Left hindlimb (tissue), 1 donor: ENCODE measurements at places on chromosomes 12 and 14.

DNA sequence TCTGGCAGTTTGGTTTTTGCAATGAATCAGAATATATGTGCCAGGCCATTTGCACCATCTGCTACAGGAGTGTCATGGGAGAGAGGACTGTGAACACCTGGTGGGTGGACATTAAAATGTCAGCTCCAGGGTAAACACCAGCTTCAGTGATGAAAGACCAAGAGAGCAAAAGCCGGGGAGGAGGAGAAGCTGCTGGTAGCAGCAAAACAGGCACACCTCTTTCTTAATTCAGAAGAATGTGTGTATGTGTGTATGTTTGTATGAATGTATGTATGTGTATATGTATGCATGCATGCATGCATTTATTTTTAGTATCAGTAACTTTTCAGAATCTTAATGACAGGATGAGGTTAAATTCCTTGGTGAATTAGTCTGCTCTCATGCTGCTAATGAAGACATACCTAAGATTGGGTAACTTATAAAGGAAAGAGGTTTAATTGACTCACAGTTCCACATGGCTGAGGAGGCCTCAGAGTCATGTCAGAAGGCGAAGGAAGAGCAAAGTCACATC lies 357.4 kb upstream of the PRICKLE1 start:
- no peak for DNase-seq

DNA sequence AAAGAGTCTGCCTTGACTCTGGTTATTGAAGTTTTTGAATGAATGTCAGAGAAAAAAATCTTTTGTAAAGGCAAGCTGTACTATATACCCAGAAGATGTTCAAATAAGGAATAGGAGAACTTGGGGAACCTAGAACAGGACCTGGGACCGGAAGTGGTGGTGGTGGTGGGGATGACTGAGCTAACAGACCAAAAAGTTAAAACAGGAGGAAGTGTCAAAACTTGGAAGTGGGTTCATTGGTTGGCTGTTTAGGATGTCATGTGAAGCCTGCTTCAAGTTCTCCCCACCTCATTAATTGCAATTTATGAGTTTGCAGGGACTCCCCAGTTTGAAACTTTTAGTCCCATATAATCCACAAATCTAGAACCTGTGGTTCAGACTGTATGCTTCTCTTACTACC lies 26.2 kb downstream of the PLXNC1 start:
- no peak for DNase-seq

DNA sequence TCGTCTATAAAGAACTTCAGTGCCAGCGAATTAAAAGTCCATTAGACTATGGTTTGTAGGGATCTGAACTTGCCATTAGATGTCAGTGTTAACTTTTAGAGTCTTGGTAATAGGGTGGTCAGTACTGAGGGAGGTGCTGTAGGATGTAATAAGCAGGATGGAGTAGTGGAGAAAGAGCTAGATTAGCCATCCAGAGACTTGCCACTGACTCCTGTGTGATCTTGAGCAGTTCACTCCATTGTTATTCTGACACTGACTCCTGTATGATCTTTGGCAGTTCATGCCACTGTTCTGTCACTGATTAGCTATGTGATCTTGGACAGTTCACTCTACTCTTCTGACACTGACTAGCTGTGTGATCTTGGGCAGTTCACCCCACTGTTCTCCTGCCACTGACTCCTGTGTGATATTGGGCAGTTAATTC lies 133.6 kb downstream of the TTLL5 start:
- no peak for DNase-seq

- no peak for DNase-seq
Observed at GRCh38 chr12:108717243-108717642, 14.1 kb downstream of the CORO1C start.

DNA sequence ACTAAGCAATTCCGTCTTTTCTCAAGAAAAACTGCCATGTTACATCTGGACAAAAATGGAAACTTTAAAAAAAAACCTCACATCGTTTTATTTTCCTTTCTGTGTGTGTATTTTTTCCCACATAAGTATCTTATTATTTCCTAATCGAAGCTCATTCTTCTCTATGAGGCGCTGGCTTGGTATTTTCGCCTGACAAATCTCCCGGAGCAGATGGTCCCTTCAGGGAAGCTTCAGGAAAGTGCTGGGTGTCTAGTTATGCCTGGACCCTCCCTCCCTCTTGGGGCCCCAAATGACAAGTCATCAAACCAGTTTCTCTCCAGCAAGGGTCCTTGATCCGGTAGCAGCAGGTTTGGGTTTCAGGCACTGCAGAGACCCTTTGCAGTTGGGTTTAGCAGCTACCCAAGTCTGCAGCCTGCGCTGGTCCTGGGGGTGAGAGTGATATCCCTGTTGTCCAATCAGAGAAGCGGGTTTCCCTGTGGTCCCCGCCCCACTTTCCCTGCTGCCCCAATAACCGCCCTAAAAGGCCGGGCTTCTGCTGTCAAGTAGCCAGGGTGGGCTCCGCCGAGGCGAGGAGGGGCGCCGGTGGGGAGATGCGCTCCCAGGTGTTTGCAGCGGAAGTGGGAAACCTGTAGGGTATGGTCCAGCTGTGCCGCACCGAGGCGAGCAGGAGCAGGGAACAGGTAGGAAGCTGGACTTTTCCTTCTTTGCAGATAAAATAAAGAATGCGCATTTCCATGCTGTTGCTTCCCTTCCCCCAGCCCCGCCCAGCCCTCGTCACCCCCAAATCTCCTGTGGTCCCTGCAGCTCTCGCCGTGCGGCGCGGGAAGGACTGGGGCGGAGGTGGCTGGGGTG lies at the start of gene CNTN1:
CNTN1 (plus strand) TSS at position 527 of the 852 bp plus-strand sequence.
- peak; percentile 85 for DNase-seq

GRCh38 chr12:55694188-55694515 lies 13.6 kb downstream of the ITGA7 start:
- DNase-seq: no peak

DNA sequence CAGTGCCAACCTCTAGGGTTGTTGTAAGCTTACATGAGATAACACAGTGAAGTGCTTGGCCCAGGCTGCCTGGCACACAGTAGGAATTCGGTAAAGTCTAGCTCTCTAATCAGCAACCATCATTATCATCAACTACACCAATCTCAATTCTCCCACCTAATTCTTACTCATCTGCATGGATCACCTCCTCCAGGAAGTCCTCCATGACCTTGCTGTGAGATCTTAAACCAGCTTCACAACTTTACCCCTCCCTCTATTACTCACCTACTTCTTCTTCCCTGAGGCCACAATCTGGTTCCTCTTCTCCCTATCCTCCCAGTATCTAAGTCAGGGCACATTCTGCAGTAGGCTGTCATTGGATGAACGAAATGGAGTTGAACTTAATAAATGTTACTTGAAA lies 67.3 kb downstream of the GSC start:
- no peak for DNase-seq
